ENCODE measurements at places on chromosomes 11 and 22. TPM values are rescaled to one million over a fixed set of nuclear protein-coding genes. Genes with fewer than 3 reads are reported as not detected.

Gene BTBD18
- total RNA-seq: not detected

Gene OR52I2
- total RNA-seq: not detected

- no peaks in the 10 kb centered on the region for H3K27me3 ChIP-seq
- no peak overlapping the region for H3K4me3 ChIP-seq
- no peak overlapping the region for H3K27ac ChIP-seq
- DNase-seq: no peak
These were observed 399.5 kb downstream of the BUD13 start for GRCh38 chr11:116373104-116373944.

Gene ZNF74
- 12.8 TPM for total RNA-seq

- no peaks in the 10 kb centered on the region for H3K27me3 ChIP-seq
- no peak overlapping the region for H3K27ac ChIP-seq
- DNase-seq: no peak
- no peaks in the 10 kb centered on the region for H3K4me1 ChIP-seq
- H3K36me3 ChIP-seq: no peaks in the 10 kb centered on the region
These were observed 125.8 kb downstream of the RASSF10 start for GRCh38 chr11:13134886-13135285.

Gene SHISA8
- total RNA-seq: 0.46 TPM

GRCh38 chr11:132228746-132229325 lies 858.4 kb downstream of the NTM start:
- no peak overlapping the region for H3K27ac ChIP-seq
- no peaks in the 10 kb centered on the region for H3K36me3 ChIP-seq
- DNase-seq: no peak
- H3K4me3 ChIP-seq: no peak overlapping the region
- no peaks in the 10 kb centered on the region for H3K27me3 ChIP-seq

- peak; percentile 52 for DNase-seq
- H3K27me3 ChIP-seq: no peaks in the 10 kb centered on the region
- no peak overlapping the region for H3K27ac ChIP-seq
- H3K4me3 ChIP-seq: no peak overlapping the region
- H3K4me1 ChIP-seq: peaks cover 2% of the 10 kb centered on the region
- no peaks in the 10 kb centered on the region for H3K36me3 ChIP-seq
These were observed 8.6 kb downstream of the PLA2G6 start for GRCh38 chr22:38172832-38173640.

DNA sequence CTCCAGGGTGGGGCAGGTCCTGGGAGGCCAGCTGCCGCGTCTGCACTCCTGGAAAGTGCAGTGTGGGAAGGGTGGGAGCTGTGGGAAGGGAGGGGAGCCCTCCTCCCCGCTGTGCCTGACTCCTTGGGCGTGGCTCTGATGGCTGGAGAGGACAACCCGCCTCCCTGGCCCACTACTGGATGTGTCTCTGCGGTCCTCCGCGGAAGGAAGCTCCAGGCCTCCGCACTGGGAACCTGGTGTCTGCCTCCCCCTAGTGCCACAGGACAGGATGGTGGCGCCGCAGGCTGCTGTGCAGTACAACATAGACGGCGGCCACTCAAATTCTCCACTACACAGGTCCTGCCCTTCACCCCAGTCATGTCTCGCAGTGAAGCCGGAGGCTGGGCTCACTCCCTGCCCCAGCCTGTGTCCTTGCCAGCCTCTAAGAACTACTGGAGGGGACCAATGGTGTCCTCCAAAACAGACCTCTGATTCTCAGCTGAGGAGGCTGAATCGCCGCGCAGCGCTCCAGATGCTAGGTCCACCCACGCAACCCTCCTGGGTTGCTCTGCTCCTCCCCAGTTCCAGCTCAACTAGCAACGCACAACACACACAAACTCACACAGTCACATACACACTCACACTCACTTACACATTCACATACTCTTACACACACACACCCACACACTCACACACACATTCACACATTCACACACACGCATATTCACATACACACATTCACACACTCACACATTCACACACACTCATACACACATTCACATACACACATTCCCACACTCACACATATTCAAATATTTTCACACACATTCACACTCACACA lies 12.4 kb upstream of the DSCAML1 start:
- H3K27ac ChIP-seq: no peak overlapping the region
- peak; percentile 61 for DNase-seq
- no peak overlapping the region for H3K4me3 ChIP-seq

DNA sequence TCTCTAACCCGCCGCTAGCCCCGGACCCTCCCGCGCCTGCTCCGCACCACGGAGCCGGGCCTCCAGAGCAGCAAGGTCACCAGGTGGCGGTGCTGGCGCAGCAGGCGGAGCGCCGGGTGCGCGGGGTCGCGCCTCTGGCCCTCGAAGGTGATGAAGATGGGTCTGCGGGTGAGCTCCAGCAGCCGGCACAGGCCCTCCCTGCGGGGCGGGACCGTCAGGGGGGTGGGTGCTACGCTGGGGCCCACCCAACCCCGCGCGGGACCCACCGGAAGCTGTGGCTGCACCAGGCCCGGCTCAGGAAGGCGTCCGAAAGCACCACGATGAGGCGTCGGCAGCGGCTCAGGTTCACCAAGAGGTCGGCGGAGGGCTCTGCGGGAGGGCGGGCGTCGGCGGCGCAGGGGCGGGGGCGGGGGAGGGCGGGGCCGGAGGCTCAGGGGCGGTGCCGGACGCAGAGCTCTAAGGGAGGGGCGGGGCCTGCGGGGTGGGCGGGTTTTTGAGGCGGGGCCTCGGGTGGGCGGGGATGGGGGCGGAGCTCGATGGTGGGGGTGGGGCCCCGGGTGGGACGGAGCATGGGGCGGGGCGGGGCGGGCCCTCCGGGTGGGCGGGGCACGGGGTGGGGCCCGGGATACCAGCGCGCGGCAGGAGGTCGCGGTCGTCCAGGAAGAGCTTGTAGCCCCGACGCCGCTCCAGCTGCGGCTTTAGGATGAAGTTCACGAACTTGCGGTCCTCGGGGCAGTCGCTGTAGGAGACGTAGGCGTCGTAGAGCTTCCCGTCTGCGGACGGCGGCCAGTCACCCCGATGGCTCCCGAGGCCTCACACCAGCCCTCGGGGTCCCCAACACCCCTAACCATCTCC lies 7.8 kb downstream of the SIGIRR start:
- no peak overlapping the region for H3K27ac ChIP-seq
- no peaks in the 10 kb centered on the region for H3K4me1 ChIP-seq
- H3K36me3 ChIP-seq: no peaks in the 10 kb centered on the region
- peak; percentile 75 for DNase-seq
- H3K27me3 ChIP-seq: no peaks in the 10 kb centered on the region

GRCh38 chr11:62560566-62561103 lies 13.1 kb downstream of the EEF1G start:
- H3K36me3 ChIP-seq: no peaks in the 10 kb centered on the region
- H3K4me3 ChIP-seq: no peak overlapping the region
- peak; percentile 87 for DNase-seq
- peaks cover 14% of the 10 kb centered on the region for H3K4me1 ChIP-seq
- no peaks in the 10 kb centered on the region for H3K27me3 ChIP-seq

Gene NXPE2
- total RNA-seq: 0.55 TPM

DNA sequence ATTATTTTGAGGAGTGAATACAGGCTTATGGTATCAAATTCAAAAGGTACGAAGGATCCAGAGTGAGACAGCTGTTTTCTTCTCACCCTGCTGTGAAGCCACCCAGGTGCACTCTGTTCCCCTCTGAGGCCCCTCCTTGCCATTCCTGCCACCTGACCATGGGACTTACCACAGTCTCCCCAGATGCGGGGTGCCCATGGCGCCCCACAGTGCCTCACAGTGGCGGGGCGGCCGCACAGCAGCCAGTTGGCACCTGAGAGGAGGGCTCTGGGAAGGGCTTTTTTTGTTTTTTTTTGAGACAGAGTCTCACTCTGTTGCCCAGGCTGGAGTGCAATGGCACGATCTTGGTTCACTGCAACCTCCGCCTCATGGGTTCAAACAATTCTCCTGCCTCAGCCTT lies 151.7 kb downstream of the CEP164 start:
- H3K36me3 ChIP-seq: no peaks in the 10 kb centered on the region
- H3K27ac ChIP-seq: no peak overlapping the region
- no peaks in the 10 kb centered on the region for H3K4me1 ChIP-seq
- H3K27me3 ChIP-seq: no peaks in the 10 kb centered on the region
- no peak overlapping the region for H3K4me3 ChIP-seq

DNA sequence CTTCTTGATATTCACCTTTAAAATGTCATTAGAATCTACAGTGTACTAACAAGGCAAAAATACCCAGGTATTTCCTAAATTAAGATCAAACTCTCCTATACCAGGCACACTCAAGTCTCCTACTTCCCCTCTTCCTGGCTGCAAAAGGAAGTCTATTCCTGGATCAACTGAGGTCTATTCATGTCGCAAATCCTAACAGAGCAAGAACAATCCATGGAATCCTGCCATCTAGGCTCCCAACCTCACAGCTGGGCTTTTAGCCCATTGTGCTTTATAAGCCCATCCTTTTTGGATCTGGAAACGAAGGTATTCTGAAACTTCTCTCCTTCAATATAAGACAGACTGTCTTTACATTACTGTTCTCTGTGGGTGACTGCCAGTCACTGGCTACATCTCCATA lies 161.8 kb downstream of the SOX6 start:
- H3K27me3 ChIP-seq: no peaks in the 10 kb centered on the region
- H3K27ac ChIP-seq: no peak overlapping the region
- no peak overlapping the region for H3K4me3 ChIP-seq
- no peak for DNase-seq
- no peaks in the 10 kb centered on the region for H3K4me1 ChIP-seq

Gene KIAA1671
- 24.5 TPM for total RNA-seq

DNA sequence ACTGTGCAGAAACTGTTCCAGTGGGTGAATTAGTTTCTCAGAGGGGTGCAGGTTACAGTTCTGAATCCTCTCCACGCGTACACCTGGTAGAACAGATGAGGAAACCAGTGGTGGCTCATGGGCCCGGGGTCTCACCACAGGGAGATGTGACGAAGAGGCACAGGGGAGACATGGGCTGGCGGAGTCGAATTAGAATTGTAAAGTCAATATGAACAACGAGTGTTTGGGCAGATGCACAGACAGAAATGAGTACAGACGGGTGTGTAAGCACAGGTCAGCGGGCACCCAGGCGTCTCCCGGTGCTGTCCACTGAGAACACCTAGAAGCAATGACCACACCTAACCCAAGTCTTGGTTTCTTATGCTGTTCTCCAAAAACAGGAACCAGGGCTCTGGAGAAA lies 41.8 kb downstream of the GNB1L start:
- no peak for DNase-seq
- H3K4me3 ChIP-seq: no peak overlapping the region
- H3K36me3 ChIP-seq: no peaks in the 10 kb centered on the region

DNA sequence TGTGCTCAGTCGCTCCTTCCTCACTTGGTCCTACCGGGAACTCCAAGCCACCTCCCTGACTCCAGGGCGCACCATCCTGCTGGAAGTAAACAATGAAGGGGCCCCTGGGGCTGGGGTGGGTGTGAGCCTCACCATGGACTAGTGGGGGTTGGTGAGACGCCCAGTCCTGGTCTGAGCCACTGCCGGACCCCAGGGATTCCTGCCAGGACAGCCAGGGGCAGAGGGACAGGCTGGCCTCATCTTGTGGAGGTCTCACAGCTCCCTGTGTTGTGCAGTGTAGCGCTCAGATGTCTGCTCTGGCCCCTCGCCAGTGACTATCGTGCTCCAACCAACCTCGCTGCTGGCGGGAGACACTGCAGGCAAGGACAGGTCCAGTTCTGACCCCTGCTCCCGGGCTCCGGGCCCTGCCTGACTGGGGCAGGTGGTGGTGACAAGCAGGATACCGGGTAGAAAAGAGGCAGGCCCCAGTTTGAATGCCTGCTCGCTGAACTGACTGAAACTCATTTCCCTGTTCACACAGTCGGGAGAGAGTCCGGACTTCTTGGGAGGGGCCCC lies 1021.4 kb downstream of the BRD1 start:
- H3K27me3 ChIP-seq: no peaks in the 10 kb centered on the region
- H3K4me3 ChIP-seq: no peak overlapping the region
- no peak for DNase-seq
- no peaks in the 10 kb centered on the region for H3K36me3 ChIP-seq

GRCh38 chr11:100910808-100911207 lies 218.8 kb downstream of the PGR start:
- no peak for DNase-seq
- no peaks in the 10 kb centered on the region for H3K36me3 ChIP-seq
- H3K4me3 ChIP-seq: no peak overlapping the region
- no peaks in the 10 kb centered on the region for H3K4me1 ChIP-seq

- no peak overlapping the region for H3K27ac ChIP-seq
- DNase-seq: no peak
- no peak overlapping the region for H3K4me3 ChIP-seq
- H3K4me1 ChIP-seq: peaks cover 7% of the 10 kb centered on the region
- no peaks in the 10 kb centered on the region for H3K27me3 ChIP-seq
These were observed 77.2 kb downstream of the PRR5L start for GRCh38 chr11:36373016-36374010.

Gene GALNT18
- 12.3 TPM for total RNA-seq

Gene IGF2
- total RNA-seq: 36.9 TPM

- no peak for DNase-seq
- H3K4me3 ChIP-seq: no peak overlapping the region
- no peak overlapping the region for H3K27ac ChIP-seq
These were observed 18.2 kb downstream of the P2RY2 start for GRCh38 chr11:73236205-73236765.

GRCh38 chr22:32410459-32410858 lies 1.6 kb downstream of the RTCB start:
- no peak overlapping the region for H3K27ac ChIP-seq
- H3K27me3 ChIP-seq: no peaks in the 10 kb centered on the region
- H3K4me3 ChIP-seq: no peak overlapping the region
- DNase-seq: no peak
- H3K36me3 ChIP-seq: no peaks in the 10 kb centered on the region

- H3K27ac ChIP-seq: no peak overlapping the region
- no peaks in the 10 kb centered on the region for H3K36me3 ChIP-seq
- H3K4me3 ChIP-seq: no peak overlapping the region
- H3K27me3 ChIP-seq: no peaks in the 10 kb centered on the region
- H3K4me1 ChIP-seq: no peaks in the 10 kb centered on the region
These were observed 4.7 kb upstream of the TRIM29 start for GRCh38 chr11:120142441-120143100.
